Liver (tissue), 10 donors: ENCODE measurements at places on chromosomes 7 and 10. TPM values are rescaled to one million over a fixed set of nuclear protein-coding genes. Genes with fewer than 3 reads are reported as not detected.

DNA sequence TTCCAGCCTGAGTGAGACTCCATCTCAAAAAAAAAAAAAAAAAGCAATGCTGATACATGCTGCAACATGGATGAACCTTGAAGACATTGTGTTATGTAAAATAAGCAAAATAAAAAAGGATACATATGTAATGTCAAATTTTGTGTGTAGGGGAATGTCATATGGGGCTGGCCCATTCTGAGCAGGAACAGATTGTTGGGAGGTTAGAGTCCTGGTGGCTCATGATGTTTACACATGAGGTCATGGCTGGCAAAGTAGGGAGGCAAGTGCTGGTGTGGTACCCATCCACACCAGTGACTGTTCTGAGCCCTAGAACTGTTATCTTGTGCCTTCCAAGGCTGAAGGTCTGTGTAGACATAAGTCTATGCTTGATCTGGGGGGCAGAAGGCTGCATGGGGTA, 37.6 kb downstream of the ZNF92 start:
- H3K27me3 ChIP-seq = no peaks in the 10 kb centered on the region
- no peak overlapping the region for H3K27ac ChIP-seq
- DNase-seq = no peak
- no peak overlapping the region for H3K4me3 ChIP-seq
- no peaks in the 10 kb centered on the region for H3K4me1 ChIP-seq

Gene HYAL4
- not detected for total RNA-seq

Gene HABP2
- 147 TPM for total RNA-seq

DNA sequence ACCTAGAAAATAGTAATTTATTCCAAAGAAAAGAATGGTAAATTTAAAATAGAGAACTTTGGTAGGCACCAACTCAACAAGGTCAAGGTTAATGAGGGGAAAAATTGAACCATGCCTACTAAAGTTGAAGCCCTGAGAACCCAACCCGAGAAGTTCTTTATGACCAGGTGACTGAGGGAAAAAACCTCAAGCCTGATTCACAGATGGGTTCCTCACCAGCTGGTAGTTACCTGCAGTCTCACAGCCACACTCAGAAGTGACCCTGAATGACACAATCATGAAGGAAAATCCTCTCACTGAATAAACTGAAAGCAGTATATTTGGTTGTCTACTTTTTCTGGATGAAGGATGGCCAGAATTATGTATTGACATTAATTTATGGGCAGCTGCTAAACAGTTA, 7.0 kb downstream of the C10orf67 start:
- H3K27me3 ChIP-seq = no peaks in the 10 kb centered on the region
- no peak for DNase-seq
- no peak overlapping the region for H3K4me3 ChIP-seq

GRCh38 chr10:14186245-14186644, 144.5 kb downstream of the FRMD4A start:
- no peak for DNase-seq
- H3K4me3 ChIP-seq = no peak overlapping the region
- H3K4me1 ChIP-seq = no peaks in the 10 kb centered on the region
- no peaks in the 10 kb centered on the region for H3K36me3 ChIP-seq
- no peak overlapping the region for H3K27ac ChIP-seq

DNA sequence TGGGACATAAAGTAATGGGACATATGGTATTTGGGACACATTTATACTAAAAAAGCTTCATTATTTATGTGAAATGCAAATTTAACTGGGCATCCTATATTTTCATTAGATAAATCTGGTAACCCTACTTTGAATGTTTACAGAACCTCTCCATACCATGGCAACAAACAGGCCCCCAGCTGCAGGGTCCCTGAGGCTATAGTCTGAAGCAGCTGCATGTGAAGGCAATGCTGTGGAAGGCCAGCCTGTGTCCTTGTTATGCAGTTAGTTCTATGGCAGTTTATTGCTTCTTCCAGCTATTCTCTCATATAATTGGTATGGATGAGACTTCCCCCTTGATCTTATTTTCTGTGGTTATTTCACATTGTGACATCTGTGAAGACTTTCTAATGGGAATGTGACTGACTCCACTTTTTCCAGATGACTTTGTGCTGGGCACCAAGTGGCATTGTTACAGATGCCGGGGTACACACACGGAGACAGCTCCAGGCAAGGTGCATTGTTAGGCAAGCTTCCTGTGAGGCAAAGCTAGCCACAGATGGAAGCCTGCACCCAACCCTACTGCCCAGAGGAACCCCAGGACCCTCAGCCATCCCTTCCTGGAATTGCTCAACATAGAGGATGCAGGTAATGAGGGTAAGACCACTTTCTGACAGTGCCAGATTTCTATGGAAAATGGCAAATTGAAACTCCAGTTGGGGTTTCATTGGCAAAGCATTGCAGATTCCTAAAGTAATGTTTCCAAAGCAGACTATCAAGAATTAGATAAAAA, 49.5 kb upstream of the ADAM12 start:
- no peak overlapping the region for H3K4me3 ChIP-seq
- DNase-seq = no peak
- no peaks in the 10 kb centered on the region for H3K36me3 ChIP-seq
- H3K27ac ChIP-seq = no peak overlapping the region
- H3K4me1 ChIP-seq = no peaks in the 10 kb centered on the region
- no peaks in the 10 kb centered on the region for H3K27me3 ChIP-seq

Gene IFT22
- total RNA-seq = 6.6 TPM

Gene SSC4D
- 1.3 TPM for total RNA-seq

- H3K4me3 ChIP-seq = no peak overlapping the region
- no peaks in the 10 kb centered on the region for H3K27me3 ChIP-seq
- no peak for DNase-seq
Observed at GRCh38 chr7:23698822-23699221, 11.2 kb upstream of the STK31 start.

GRCh38 chr7:155865830-155866525, 53.7 kb upstream of the SHH start:
- H3K27ac ChIP-seq = no peak overlapping the region
- peaks cover 25% of the 10 kb centered on the region for H3K4me1 ChIP-seq
- DNase-seq = no peak

Gene ADAM8
- 5.4 TPM for total RNA-seq

GRCh38 chr10:729213-729612, 39.7 kb upstream of the DIP2C start:
- no peaks in the 10 kb centered on the region for H3K36me3 ChIP-seq
- H3K27me3 ChIP-seq = no peaks in the 10 kb centered on the region
- no peak overlapping the region for H3K4me3 ChIP-seq
- no peak for DNase-seq
- no peaks in the 10 kb centered on the region for H3K4me1 ChIP-seq

- no peaks in the 10 kb centered on the region for H3K4me1 ChIP-seq
- no peak overlapping the region for H3K27ac ChIP-seq
- no peaks in the 10 kb centered on the region for H3K27me3 ChIP-seq
- no peak for DNase-seq
Observed at GRCh38 chr7:18020138-18020715, 7.4 kb downstream of the PRPS1L1 start.

Gene CC2D2B
- total RNA-seq = 0.59 TPM

Gene ITIH5
- total RNA-seq = 1.3 TPM

DNA sequence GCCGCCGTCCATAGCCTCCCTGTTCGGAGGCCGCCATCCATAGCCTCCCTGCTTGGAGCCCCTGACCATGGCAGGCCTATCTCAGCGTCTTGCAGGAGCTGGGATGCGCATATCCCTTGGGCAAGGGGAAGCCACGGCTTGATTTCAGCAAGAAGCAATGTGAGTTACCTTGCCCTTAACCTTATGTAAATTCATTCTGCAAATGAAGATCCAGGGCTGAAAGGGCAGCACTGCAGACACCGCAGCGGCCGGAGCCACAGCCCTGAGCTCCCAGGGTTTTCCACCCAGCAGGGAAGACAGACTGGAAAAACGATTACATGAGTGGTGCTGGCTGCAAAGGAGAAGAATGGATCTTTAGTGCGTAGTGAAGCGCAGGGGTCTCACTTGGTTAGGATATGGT, 95.8 kb downstream of the SEC61G start:
- no peak overlapping the region for H3K27ac ChIP-seq
- H3K4me1 ChIP-seq = peaks cover 3% of the 10 kb centered on the region
- H3K4me3 ChIP-seq = no peak overlapping the region
- H3K36me3 ChIP-seq = no peaks in the 10 kb centered on the region
- DNase-seq = no peak

Gene LRIT1
- total RNA-seq = not detected

GRCh38 chr10:30831426-30831825, 200.2 kb downstream of the ZNF438 start:
- H3K27ac ChIP-seq = no peak overlapping the region
- H3K27me3 ChIP-seq = no peaks in the 10 kb centered on the region
- no peak for DNase-seq
- H3K4me3 ChIP-seq = no peak overlapping the region
- H3K36me3 ChIP-seq = no peaks in the 10 kb centered on the region
- no peaks in the 10 kb centered on the region for H3K4me1 ChIP-seq
